ENCODE measurements at places on chromosomes 11 and 22.

DNA sequence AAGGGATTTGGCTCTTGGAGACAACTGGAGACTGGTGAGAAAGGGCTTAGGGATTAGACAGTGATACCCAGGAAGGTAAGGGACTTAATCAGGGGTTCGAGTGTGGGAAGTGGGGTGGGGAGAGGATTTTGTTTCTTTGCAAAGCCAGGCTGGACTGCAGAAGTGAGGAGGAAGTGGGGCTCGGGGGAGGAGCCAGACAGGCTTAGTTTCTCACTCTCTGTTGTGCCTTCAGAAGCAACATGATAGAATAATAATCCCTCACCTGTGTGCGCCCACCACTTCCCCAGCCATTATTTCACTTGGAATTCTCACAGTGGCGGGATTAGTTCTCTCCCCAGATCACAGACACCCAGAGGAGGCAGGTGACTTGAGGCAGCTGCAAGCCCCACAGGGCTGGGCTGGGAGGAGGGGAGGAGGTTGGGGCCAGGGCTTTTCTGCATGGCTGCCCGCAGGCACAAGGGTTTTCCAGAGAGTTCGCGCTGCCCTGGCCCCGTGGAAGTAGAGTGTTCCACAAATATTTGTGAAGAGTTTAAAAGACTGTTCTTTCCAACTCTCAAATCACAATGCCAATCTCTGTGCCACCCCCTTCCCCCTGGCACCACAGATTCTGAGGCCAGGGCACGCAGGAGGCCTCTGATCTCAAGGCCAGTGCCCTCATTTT, 4.0 kb upstream of the SEC14L2 start:
- no peak for DNase-seq

DNA sequence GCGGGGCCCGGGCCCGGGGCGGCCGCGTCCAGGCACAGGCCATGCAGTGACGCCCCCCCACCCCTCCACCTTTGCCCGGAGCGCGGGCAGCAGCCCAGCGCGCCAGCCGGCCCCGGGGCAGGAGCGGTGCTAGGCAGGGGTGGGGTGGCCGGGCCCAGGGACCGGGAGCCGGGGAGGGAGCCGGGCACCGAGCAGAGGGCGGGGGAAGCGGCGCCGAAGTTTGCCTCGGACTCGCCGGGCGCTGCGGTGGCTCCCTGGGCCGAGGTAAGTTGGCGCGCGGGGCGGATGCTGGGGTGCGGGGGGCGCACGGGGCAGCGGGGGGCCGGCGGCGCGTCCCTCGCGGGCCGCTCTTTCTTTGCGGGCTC, 332 bp downstream of the TEAD1 start:
- DNase-seq = no peak

DNA sequence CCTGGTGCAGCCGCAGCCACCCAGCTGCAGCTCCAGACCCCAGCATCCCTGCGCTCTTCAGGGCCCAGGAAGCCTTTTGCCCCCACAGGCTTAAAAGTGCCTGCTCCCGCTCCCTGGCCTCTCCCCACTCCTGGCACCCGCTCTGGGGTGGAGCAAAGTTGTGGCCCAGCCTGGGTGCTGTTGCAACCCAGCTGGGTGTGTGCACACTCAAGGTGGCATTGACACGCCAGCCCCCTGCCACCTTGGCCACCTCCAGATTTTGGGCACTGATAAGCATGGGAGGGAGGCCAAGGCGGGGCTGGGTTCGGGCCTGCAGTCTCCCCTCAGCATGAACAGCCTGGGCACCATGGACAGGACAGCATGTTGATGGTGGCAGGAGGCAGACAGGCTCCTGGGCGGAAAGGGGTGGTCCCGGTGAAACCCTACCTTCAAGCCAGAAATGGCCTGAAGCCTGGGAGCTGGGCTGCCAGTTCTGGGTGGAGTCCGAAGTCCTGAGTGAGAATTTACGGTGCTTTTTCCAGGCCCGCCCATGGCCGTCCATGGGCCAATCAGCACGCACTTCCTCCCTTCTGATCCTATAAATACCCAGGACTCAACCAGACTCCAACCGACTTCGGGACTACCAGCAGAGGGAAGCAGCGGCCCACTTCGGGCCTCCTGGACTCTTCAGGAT, 23.6 kb upstream of the RNASEH2C start:
- DNase-seq = peak; percentile 26

- DNase-seq = no peak
Measured at GRCh38 chr22:32733196-32733768, 68.2 kb upstream of the TIMP3 start.

DNA sequence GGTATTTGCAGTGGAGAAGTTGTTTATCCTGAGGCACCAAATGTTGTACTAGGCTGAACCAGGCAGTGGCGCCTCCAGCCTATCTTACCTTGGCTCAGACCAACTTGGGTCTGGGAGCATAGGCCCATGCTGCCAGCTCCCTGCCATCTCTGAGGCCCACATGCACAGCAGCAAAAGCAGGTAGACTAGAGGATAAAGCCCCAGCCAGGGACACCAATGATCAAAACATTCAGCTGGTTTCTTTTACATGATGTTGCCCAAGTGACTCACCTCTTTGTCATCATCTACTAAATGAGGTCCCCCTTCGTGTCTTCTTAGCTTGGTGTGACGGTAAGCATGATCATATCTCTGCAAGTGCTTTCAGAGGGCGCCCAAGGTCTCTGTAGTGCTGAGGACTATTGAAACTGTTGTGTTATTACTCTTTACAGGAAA, 112.1 kb upstream of the DRD2 start:
- no peak for DNase-seq

DNA sequence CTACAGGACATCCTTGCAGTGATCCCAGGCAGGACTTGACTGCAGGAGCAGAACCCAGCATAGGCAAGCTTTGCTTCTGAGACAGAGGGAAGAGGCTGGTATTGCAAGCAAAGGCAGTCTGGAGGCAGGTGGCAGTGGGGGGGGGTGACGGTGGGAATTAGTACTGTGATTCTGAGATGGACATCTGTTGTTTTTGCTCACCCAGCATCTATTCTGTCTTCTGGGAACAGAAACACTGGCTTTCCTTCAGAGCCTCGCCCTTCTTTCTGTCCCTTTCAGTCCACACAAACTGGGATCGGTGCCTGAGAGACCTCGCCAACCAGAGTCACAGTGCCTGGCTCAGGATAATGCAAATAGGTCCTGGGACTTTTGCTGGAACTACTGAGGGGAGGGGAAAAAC, 31.2 kb upstream of the RASL10A start:
- no peak for DNase-seq

DNA sequence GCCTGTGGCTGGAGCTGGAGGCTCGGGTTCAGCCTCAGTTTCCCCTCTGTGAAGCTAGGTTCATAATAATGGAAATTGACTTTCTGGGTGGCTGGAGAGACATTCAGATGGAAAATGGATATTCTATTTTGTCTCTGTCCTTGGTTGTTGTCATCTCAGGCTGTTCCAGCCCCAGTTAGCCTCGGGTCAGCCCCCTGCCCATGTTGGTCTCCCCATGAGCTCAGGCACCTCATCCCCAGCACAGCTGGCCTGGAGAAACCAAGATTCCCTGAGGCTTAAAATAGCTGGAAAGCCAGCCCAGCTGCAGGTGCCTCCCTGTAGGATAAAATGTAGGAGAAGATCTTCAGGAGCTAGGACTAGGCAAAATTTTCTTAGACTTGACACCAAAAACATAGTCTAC, 129.5 kb downstream of the MED15 start:
- no peak for DNase-seq

GRCh38 chr11:69192301-69192721, 36.6 kb downstream of the SMIM38 start:
- DNase-seq = no peak

DNA sequence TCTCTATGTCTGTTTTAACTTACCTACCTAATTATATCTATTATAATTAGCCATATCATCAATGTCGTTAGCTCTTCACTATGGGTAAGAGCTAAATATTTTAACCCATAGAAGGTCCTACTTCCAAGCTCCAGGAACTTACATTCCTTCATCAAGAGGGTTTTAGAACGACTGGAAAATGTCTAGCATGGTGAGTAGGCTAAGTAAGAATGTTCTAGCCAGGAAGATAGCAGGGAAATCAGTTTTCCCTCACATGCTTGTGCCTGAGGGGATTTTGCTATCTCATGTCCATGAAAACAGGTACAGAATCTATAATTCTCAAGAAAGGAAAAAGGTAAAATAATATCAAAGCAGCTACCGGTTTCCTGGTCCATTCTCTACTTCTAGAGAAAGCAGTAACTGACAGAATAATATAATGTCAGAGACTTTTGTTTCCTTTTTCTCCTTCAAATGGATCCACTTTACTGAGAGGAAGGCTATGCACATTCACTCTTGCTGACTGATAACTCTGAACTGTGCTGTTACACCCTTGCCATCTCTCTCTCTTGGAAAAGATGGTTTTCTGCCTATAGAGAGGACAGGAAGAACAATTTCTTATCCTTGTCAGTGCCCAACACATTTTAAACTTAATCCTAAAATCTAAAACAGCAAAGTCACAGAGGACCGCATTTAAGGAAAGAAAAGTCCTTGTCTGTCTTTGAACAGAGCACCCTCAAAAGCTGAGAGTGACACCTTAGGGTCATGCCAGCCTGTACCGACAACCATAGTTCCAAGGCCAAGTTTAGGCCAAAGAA, 67.0 kb downstream of the MAML2 start:
- DNase-seq = no peak

- DNase-seq = no peak
Measured at GRCh38 chr11:64445651-64446050, 86.7 kb downstream of the RPS6KA4 start.

GRCh38 chr22:19070397-19071169, 51.6 kb downstream of the DGCR2 start:
- no peak for DNase-seq

- DNase-seq = no peak
Measured at GRCh38 chr22:20943104-20943933, 23.7 kb upstream of the AIFM3 start.

DNA sequence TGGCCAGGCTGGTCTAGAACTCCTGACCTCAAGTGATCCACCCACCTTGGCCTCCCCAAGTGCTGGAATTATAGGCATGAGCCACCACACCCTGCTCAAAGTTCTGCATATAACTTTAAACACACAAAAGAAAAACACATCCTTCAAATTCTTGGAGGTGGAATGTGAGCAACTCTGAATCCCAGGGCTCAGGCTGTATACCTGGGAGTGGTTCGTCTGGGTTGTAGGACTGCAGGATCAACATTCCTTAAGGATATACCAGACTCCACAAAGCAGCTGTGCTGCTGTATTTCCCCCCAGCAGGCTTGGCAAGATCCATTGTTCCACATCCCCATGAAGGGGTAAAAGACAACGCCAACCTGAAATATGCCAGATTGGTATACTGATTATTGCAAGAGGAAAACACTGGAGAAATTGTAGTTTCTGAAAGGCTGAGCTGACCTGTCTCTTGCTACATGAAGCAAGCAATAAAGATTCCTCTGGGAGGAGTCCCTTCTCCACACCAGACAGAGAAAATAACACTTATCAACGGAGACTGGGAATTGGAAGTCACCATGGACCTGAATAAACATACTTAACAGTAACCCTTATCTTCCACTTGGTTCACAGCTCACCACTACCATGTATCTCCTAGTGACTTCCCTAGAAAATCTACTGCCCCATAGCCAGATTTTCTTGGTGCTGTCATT, 12.2 kb upstream of the RPS3 start:
- no peak for DNase-seq

GRCh38 chr11:13917264-13917663, 45.3 kb upstream of the SPON1 start:
- no peak for DNase-seq

DNA sequence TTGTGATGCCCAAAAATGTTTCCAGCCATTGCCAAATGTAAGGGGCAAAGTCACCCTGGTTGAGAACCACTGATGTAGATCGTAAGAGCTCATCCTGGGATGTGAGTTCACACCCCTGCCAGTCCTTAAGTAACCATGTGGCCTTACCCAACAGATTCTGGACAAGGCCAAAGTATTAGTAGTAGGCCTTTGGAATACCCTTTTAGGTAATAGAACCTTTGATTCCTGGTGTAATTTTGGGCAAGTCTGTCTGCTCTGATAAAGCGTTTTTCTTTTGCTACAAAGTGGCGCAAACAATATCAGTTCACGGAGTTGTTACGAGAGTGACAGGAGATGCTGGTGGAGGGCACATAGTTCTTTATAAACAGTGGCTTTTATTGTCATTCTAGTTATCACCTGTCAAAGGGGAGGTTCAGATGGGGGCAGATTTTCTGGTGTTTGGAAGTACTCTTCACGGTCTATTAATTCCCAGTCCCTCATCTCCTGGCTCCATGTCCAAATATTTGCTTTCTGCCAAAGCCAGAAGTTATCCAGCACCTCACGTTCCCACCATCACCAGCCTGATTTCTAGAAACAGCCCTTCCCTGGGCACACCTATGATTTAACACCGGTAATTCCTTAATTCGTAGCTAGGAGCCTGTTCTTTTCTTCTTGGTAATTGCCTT, 73.8 kb upstream of the CRYBB3 start:
- DNase-seq = no peak

- DNase-seq = no peak
Measured at GRCh38 chr11:17554487-17554886, 7.4 kb downstream of the OTOG start.

DNA sequence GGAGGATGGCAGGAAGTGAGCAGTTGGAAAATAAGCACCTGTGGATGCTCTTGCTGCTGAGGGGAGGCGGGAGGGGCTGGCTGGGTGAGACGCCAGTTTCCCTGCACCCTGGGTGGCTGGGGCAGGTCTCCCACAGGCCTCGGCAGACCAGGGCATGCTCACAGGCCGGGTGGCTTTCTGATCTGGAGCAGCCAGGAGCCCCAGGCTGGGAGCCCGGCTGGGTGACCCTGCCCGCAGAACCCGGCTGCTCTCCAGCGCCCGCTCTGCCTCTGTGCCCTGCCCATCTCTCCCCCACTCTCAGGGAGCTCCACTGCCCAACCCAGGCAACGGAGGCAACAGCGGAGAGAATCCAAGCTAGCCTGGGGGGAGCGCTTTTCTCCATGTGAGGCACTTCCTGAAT, 24.6 kb downstream of the DCPS start:
- no peak for DNase-seq

GRCh38 chr11:74055938-74056337, 47.1 kb upstream of the UCP3 start:
- DNase-seq = no peak

DNA sequence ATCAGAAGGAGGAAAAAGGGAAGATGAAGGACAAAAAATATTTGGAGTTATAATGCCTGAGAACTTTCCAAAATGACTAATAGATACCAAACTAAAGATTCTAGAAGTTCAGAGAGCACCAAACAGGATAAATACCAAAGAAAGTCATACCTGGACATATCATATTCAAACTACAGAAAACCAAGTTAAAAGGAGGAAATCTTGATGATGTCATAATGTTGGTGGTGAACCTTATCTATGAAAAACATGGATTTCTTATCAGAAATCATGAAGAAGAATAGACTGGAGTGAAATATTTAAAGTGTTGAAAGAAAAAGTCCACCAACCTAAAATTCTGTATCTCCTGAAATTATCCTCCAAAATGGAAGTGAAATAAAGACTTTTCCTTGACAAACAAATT, 389.2 kb downstream of the JRKL start:
- DNase-seq = no peak

GRCh38 chr22:30192427-30192826, 54.1 kb downstream of the LIF start:
- DNase-seq = no peak
